ENCODE measurements at places on chromosomes 7 and 10.

- peaks cover 2% of the 10 kb centered on the region for H3K4me1 ChIP-seq
- H3K4me3 ChIP-seq, result no peak overlapping the region
- no peaks in the 10 kb centered on the region for H3K36me3 ChIP-seq
- H3K27me3 ChIP-seq, result peaks cover 45% of the 10 kb centered on the region
These were observed 189.0 kb upstream of the CELF2 start for GRCh38 chr10:10828623-10829022.

DNA sequence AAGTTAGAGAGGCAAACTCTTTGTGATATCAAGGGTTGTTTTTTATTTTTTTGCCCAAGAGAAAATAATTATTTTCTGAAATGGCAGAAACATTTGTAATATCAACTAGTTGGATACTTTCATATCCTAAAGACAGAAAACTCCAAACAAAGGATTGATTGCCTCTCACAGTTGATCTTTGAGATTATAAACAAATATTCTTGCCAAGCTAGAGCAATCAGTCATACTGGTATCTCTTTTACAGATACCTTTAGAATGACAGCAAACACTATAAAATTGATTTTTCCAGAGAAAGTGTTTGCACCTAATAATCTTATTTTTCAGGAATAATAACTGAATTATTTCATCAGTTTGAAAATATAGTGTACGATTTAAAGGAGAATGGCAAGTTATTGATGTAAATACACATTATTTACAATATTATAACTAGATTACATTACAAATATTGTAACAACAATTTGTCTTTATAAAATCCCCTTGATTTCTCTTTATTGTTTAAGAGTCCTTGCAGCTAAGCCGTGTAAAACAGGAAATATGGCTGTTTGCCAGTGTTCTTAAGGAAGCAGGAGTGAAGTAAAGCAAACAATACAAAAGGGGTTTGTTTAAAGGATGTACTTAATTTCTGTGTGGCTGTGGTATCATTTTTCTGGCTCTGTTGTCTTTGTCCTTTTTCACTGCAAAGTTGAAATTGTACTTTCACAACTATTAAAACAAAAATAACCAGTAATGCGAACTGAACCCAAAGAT is 58.4 kb downstream of the MAPK8 start:
- peaks cover 20% of the 10 kb centered on the region for H3K4me1 ChIP-seq
- H3K4me3 ChIP-seq, result no peak overlapping the region
- peaks cover 2% of the 10 kb centered on the region for H3K36me3 ChIP-seq
- H3K27me3 ChIP-seq, result no peaks in the 10 kb centered on the region

DNA sequence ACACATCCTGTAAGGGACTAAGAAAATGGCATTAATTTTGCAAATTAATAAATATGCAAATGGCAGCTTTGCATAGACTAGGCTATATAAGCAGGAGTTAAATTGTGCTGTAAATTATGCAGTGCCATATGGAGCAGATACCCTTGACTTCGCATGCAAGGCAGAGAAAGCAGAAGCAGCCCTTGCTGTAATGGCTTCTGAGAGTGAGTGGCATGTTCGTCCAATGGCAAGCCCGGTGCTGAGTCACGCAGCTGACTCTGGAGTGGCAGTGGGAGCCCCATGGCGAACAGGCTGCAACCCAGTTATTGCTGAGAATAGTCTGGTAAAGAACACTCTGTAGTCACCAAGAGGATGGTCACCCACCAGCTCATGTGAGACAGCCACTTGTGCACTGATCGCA is 1186.5 kb downstream of the TYW1 start:
- no peaks in the 10 kb centered on the region for H3K36me3 ChIP-seq
- H3K27me3 ChIP-seq, result no peaks in the 10 kb centered on the region
- no peak overlapping the region for H3K27ac ChIP-seq
- H3K4me3 ChIP-seq, result no peak overlapping the region
- DNase-seq, result no peak
- no peaks in the 10 kb centered on the region for H3K4me1 ChIP-seq

DNA sequence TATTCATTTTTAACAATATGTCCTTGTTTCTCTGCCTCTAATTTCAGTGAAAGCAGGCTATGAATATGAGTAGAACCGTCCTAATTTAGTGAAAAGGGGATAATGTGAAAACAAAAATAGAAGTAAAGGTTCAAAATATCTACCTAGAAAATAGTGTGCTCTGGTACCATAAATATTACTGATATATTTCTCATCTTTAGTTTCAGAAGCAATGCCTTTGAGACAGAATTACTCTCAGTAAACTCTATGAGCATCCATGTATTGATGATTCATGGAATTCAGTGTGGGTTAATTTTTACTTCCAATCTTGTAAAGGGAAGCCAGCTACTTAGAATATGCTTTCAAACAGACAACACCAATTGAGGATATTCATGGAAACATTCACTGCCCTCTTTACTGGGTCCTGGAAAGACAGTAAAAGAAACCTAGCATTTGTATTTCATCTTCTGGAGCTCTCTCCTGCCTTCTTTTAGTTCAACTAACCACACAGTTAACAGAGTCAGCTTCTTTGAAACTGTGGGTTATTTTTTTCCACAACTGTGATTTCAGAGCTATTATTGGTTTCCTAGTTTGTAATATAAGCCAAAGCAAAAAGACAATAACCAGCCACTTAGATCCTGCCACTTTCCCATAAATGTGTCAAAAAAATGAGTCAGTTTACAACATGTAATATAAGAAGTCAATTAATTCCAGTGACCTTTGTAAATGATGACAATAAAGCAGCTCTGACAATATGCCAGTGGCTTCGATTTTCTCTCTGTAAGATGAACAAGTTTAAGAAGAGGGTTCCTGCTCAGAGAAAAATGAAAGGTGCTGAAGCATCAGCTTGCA is 1.7 kb downstream of the LRRN3 start:
- DNase-seq, result no peak
- no peaks in the 10 kb centered on the region for H3K27me3 ChIP-seq
- peak overlapping the region; percentile 61 for H3K27ac ChIP-seq
- no peaks in the 10 kb centered on the region for H3K36me3 ChIP-seq

- H3K4me3 ChIP-seq, result no peak overlapping the region
- no peak overlapping the region for H3K27ac ChIP-seq
- no peak for DNase-seq
- H3K4me1 ChIP-seq, result peaks cover 1% of the 10 kb centered on the region
- peaks cover 21% of the 10 kb centered on the region for H3K27me3 ChIP-seq
These were observed 8.4 kb downstream of the SORBS1 start for GRCh38 chr10:95552679-95553342.

GRCh38 chr7:18552316-18552916 is 56.9 kb downstream of the HDAC9 start:
- H3K4me1 ChIP-seq, result no peaks in the 10 kb centered on the region
- H3K27me3 ChIP-seq, result no peaks in the 10 kb centered on the region
- DNase-seq, result no peak
- H3K36me3 ChIP-seq, result no peaks in the 10 kb centered on the region
- H3K27ac ChIP-seq, result no peak overlapping the region
- no peak overlapping the region for H3K4me3 ChIP-seq
